Hepatic stellate cell (primary cell): ENCODE measurements at places on chromosomes 6 and 20.

- DNase-seq: no peak
These were observed 18.5 kb downstream of the DDX43 start for GRCh38 chr6:73413102-73413501.

- DNase-seq: peak; percentile 61
These were observed 58.9 kb upstream of the TNFAIP3 start for GRCh38 chr6:137808191-137808590.

- no peak for DNase-seq
These were observed 2.3 kb upstream of the ZNF165 start for GRCh38 chr6:28078050-28078449.

DNA sequence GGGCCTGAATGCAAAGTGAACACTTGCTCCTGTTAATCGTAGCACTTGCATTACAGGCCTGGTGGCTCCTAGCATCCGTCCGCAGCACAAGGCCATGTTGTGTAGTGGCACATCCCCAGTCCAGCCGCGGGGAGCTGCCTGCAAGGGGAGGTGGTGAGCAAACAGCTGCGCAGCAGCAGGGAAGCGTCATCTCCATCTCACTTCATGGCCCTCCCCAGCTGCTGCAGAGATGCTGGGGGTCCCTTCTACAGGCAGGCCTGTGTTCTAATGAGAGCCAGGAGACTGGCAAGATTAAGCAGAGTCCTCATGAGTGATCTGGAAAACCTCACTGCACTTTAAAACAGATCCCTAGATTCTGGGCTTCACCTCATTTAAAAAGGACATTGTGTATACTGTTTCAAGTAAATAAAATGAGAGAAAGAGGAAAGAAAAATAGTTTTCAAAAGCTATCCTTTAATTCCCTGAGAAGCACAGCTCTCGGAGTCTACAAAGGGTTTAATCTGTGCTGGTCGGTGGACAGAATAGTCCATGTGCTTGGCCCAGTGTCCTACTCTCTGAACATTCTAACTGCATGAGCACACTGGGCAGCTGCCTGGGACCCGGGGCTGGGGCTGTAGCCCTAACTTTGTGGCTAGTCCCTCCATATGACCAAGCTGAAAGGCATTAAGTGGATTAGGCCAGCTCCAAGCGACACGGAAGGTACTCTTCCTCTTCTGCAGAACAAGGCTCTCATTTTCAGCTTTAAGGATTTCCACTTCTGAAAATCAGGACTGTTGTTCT, 125.8 kb downstream of the LY86 start:
- DNase-seq: no peak

DNA sequence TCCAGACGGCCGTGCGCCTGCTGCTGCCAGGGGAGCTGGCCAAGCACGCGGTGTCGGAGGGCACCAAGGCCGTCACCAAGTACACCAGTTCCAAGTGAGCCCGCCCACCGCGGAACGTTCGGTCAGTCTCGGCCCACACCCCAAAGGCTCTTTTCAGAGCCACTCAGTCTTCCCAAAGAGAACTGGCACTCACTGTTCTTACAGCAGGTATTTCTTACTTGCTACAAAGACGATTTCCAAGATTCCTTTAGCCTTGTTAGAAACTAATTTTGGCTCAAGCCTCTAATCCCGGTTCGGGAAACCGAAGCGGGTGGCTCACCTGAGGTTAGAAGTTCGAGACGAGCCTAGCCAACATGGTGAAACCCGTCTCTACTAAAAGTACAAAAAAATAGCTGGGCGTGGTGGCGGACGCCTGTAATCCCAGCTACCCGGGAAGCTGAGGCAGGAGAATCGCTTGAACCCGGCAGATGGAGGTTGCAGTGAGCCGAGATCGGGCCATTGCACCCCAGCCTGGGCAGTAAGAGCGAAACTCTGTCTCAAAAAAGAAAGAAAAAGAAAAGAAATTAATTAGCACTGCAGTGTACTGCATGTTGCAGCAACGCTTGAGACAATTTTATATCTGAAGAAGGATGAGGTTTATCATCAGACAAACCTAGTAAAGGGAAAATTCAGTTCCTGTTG, 73.1 kb downstream of the OR2B2 start:
- DNase-seq: no peak

- no peak for DNase-seq
These were observed 66.5 kb upstream of the IER3 start for GRCh38 chr6:30810813-30811339.

DNA sequence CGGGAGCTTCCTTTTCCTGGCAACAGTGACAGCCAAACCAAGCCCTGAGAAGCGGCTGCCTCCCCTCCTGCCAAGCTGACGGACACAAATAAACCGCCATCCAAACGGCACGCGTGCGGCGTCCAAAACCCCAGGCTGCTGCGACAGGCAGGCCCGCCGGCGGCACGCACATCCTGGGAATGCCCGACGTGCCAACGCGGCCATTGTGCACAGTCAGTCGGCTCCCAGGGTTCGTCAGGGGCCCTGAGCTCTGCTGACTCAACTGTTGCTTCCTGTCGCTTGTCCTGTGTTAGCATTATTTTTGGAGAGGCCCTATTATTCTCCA, 6.8 kb downstream of the JAG1 start:
- peak; percentile 54 for DNase-seq

DNA sequence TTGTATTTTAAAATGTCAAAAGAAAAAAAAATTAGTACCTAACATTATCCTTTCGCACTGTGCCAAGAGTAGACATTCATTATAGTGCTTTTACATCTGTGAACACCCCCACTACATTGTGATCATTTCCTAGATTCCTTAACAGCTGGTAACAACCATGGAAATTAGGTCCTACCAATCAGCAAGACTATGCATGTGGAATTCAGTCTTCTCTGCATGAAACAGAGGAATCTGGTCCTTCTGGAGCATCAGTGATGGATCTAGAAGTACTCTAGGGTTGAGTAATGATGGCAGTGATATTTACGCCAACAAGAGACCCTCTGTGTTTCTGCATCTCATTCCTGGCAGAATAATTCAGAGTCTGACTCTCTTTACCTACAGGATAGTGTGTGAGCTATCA, 9.4 kb downstream of the OR12D1 start:
- DNase-seq: no peak

- no peak for DNase-seq
These were observed 3.4 kb upstream of the TBC1D7 start for GRCh38 chr6:13331516-13332348.

DNA sequence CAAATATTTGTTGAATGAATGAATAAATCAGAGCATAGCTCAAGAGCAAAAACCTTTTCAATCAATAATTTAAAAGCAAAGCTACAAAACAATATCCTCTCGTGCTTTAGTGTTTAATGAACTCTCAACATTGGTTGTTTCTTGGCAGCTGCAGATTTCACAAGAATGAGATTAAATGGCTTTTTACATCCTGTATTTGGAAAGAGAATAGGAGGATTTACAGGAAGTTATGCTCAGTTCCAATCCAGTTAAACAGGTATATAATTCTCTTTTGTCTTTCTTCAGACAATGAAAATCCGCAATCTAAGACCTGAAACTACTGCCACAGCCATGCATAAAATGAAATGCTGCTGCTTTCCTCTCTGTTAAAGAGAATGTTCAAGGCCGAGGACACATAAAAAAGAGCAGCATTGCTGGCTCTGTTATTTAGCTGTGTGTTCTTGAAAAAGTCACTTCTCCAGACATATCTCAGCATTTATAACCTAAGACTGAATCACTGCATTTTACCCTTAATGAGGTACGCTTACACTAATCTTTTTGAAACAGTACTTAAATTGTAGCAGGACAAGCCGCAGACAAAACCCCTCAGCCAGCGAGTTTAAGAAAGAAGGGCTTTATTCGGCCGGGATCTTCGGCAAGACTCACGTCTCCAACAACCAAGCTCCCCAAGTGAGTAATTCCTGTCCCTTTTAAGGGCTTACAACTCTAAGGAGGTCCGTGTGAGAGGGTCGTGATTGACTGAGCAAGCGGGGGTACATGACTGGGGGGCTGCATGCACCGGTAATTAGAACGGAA, 3.6 kb downstream of the C6orf52 start:
- no peak for DNase-seq

GRCh38 chr6:1624851-1625781, 15.4 kb downstream of the FOXC1 start:
- peak; percentile 76 for DNase-seq

DNA sequence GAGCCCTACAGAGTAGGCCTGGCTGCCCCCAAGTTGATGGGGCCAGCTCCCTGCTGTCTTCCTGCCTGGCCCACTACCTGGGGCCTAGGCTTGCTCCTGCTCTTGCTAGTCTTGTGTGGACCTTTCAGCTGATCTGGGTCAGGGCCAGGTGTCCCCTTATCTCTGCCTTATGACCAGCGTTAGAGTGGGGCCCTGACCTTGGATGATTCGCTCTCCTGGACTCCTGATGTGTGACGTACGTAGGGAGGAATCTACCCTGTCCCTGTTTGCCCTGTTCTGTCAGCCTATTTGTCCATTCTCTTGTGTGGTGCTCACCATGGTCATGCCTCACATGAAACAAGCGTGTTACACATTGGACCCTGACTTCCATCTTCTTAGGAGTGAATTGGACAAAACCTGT, 571.8 kb downstream of the QKI start:
- no peak for DNase-seq

GRCh38 chr6:148427333-148427732, 84.7 kb downstream of the SASH1 start:
- no peak for DNase-seq

- no peak for DNase-seq
These were observed 115.2 kb downstream of the LY86 start for GRCh38 chr6:6703699-6704098.

DNA sequence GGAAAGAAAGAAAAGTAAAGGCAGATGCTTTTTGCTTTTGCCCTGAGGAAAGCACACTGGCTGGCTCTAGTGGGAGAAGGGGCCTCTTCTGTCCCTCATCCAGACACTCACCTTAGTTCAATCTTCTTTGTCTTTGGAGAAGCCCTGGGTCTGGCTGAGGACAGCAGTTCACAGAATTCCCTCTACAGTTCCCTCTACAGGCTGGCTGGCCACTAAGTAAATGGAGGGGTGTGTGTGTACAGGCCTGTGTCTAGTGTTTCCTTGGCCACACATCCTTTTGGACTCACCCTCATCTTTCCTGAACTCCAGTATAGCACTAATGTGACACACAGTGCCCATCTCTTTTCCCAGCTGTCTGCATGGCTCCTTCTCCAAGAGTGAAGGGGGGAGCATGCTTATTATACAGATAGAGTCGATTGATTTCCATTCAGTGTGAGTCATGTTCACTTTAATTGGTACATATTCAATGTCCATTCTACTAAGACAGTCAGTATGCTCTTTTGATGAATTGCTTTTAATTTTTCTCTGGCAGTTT, 26.0 kb upstream of the CLVS2 start:
- no peak for DNase-seq

DNA sequence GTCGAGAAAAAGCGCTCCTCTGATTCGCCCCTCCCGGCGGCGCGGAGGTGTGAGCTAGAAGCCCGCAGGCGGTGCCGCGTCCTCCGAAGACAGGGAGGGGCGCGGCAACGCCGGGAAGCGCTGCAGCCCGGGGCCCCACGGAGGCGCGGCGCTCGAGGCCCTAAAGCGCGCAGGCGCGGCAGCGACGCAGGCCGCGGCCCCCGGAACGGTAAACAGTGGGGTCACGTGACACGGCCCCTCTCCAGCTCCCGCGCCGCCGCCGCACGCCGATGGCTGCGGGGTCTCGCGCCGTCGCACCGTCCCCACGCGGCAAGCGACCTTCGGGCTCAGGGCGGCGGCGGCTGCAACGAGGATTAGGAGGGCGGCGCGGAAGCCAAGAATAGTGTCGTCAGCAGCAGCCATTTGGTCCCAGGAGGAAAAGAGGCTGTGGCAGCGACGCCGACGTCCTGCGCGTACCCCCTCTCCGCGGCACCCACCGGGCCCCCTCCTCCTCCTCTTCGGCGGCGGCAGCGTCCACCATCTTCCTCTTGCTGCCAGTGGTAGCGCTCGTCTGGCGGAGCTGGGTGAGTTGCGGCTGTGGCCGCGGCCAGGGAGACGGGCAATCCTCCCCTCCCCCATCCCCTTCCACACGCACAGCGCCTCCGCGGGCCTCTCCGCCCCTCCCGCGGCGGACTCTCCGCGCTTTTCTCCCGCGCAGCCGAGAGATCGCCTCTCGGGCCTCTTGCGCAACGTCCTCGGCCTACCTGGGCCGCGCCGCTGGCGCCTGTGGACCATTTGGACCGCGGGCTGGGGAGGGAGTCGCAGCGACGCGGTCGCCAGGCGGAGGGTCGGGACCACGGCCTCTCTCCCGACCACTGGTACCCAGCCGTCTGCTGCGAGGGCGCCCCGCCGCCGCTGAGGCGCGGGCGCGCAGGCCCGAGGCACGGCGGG, at the start of gene PHF3:
Gene PHF3 (plus strand): TSS at position 215 of the 930 bp plus-strand sequence. CDS start 10,750 bp downstream, outside the sequence.
- DNase-seq: peak; percentile 86

DNA sequence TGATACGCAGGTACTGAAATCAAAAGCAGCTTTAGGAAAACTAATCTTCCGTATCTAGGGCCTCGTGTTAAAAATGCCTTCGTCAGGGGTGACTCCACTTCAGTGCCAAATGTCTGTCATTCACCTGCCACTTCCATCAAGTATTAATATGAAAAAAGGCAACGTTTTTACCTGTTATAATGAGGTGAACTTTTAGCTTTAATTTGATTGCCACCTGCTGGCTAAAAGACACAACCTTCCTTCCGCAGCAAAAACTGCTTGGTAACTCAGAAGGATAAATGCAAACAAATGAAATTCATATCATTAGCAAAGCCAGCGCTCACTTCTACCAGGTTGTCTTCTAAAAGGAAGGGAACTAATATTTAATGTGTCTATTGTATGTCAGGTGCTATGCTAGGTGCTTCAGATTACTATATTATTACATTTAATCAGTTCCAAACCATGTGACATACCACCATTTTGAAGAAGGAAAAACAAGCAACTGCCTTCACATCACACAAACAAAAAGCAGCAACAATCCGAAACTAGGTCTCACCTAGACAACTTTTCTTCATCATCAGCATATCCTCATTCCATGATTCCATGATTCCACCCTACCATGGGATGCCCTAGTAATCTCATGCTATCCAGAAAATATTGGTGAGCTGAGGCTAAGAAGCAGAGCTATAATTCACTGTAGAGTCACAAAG, 20.6 kb upstream of the ARHGAP18 start:
- no peak for DNase-seq

DNA sequence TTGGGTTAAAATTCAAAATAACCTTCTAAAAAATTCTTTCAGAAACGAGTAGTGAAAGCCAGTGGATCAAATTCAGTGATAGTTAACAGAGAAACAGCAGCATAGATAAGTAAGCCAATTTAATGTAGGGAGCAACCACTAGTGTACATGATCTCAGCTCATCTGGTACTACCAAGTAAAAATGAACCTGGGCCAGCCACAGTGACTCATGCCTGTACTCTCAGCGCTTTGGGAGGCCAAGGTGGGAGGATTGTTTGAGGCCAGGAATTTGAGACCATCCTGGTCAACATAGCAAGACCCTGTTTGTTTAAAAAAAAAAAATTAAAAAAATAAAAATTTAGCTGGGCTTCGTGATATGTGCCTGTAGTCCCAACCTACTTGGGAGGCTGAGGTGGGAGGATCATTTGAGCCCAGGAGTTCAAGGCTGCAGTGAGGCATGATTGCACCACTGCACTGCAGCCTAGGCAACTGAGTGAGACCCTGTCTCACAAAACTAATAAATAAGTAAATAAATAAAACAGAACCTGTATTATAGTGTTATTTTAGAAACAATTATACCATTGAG, 32.4 kb downstream of the CBFA2T2 start:
- DNase-seq: no peak

- no peak for DNase-seq
These were observed 43.0 kb downstream of the MRS2 start for GRCh38 chr6:24445704-24446103.

- peak; percentile 79 for DNase-seq
These were observed at the start of gene NCOA6 for GRCh38 chr20:34825530-34826362. Gene NCOA6, minus strand, starts transcription at chr20:34825651. Its CDS starts 43,296 bp downstream, at chr20:34782355.
